SJCRH30 (cell line): ENCODE measurements at places on chromosomes 16 and 17. TPM values are rescaled to one million over a fixed set of nuclear protein-coding genes. Genes with fewer than 3 reads are reported as not detected.

NPB gene
- 3.8 and 4.9 TPM in 2 replicates for total RNA-seq

- DNase-seq, result no peak
These were observed 4.6 kb downstream of the ITGA2B start for GRCh38 chr17:44384823-44385286.

- peak; percentile 68 for DNase-seq
These were observed 86.3 kb downstream of the SPECC1 start for GRCh38 chr17:20095336-20096080.

GRCh38 chr16:7526736-7527135, 194.1 kb downstream of the RBFOX1 start:
- DNase-seq, result no peak

GRCh38 chr16:52446080-52446479, 100.9 kb downstream of the TOX3 start:
- DNase-seq, result no peak

GRCh38 chr17:45382226-45382625, 50.4 kb downstream of the ARHGAP27 start:
- no peak for DNase-seq
